ENCODE measurements at places on chromosomes 11 and 22.
A peak's percentile ranks its signal among the peaks of the same experiment; 100 is the strongest.

DNA sequence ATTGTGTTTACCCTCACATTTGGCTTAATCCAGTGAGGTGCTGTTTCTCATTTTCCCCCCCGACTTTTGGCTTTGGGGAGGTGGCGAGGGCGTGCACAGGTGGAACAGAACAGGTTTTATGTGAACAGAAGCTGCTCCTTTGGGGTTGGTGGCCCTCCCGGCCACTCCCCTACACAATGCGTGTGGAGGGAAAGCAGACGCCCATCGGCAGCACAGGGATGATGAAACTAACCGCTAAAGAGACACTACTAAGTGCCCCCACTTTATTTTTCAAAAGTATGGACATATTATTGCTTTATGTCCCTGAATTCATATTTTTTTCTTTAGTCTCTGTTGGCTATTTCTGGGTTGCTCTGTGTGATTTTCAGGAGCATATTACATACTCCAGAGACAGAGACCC lies 160.9 kb downstream of the ENTHD1 start:
- H3K4me1 ChIP-seq = no peaks in the 10 kb centered on the region
- H3K36me3 ChIP-seq = no peaks in the 10 kb centered on the region
- H3K27me3 ChIP-seq = peaks cover 9% of the 10 kb centered on the region
- H3K27ac ChIP-seq = no peak overlapping the region

- no peaks in the 10 kb centered on the region for H3K27me3 ChIP-seq
- H3K4me3 ChIP-seq = no peak overlapping the region
- no peak for DNase-seq
- no peaks in the 10 kb centered on the region for H3K36me3 ChIP-seq
These were observed 34.1 kb upstream of the GRAMD4 start for GRCh38 chr22:46586123-46586519.

DNA sequence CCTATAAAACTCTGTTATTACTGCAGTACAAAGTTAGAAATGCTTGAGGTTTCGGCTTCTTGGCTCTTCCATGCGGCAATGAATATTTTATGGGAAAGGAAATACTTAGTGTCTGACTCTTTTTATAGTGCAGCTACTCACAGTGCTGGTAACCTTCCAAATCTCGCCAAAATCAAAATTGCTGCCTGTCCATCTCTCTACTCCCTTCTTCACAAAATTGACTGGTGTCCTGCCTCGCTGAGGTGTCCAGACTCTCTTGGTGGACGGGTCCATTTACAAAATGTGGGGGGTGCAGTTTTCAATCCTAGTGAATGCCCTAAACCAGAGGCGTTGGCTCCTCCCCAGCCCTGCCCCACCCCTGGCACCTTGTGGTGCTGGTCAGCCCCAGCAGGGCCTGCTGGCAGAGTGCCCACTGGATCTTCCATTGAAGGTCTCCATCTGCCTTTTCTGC lies 73.5 kb downstream of the ZBTB16 start:
- H3K27me3 ChIP-seq = no peaks in the 10 kb centered on the region
- H3K27ac ChIP-seq = no peak overlapping the region
- peaks cover 40% of the 10 kb centered on the region for H3K4me1 ChIP-seq
- H3K4me3 ChIP-seq = no peak overlapping the region

DNA sequence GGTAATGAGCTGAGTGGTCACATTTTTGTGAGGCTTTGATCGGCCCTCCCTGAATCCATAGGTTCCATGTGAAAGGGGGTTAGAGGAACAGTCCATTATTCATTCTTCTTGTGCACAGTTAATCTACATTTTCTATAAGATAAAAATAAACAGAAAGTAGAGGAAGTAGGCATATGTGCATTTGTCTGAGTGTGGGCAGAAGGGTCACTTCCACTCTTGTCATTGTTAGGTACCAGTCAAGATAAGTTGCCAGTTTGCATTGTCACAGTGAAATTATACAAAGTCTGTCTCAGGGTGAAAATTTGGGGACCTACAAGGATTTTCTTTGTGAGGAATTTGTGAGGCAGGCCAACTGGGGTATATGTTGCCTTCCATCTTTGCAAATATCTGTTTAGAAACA lies 4.6 kb upstream of the APOL4 start:
- no peak overlapping the region for H3K4me3 ChIP-seq
- no peaks in the 10 kb centered on the region for H3K36me3 ChIP-seq
- H3K27me3 ChIP-seq = no peaks in the 10 kb centered on the region
- peaks cover 19% of the 10 kb centered on the region for H3K4me1 ChIP-seq

DNA sequence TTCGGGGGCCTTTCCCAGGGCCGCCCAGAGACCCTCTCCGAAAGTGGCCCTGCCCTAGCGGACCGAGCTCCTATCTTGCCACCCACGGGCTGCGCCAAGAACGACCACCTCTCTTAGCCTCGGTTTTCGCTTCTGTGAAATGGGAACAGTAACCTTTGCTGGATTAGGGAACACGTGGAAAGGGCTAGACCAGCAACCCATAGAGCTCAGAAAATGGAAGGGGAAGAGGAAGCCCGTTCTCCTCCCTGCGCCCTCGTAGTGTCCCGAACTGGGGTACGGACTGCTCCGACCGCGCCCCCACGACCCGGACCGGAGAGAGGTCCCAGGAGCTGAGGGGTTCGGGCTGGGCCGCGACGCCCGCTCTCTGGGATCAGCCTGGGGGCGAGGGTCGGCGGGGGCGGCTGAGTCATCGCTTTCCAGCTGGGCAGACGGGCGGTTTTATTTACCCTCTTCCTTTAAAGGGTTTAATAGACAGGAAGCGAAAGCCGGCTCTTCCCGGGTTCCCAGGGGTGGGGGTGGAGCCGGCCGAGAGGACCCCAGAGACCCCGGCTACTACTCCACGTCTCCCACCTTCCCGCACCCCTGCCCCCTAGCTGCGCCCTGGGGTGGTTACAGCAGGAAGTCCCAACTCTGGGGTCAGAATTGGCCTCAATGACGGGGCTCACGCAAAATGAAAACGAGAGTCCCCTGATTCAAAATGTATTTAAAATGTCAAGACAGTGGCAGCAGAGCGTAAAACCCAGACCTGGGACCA lies 907 bp upstream of the PHLDA2 start:
- peak; percentile 40 for DNase-seq
- H3K27me3 ChIP-seq = peaks cover 46% of the 10 kb centered on the region
- no peak overlapping the region for H3K27ac ChIP-seq
- no peaks in the 10 kb centered on the region for H3K4me1 ChIP-seq
- H3K36me3 ChIP-seq = no peaks in the 10 kb centered on the region

DNA sequence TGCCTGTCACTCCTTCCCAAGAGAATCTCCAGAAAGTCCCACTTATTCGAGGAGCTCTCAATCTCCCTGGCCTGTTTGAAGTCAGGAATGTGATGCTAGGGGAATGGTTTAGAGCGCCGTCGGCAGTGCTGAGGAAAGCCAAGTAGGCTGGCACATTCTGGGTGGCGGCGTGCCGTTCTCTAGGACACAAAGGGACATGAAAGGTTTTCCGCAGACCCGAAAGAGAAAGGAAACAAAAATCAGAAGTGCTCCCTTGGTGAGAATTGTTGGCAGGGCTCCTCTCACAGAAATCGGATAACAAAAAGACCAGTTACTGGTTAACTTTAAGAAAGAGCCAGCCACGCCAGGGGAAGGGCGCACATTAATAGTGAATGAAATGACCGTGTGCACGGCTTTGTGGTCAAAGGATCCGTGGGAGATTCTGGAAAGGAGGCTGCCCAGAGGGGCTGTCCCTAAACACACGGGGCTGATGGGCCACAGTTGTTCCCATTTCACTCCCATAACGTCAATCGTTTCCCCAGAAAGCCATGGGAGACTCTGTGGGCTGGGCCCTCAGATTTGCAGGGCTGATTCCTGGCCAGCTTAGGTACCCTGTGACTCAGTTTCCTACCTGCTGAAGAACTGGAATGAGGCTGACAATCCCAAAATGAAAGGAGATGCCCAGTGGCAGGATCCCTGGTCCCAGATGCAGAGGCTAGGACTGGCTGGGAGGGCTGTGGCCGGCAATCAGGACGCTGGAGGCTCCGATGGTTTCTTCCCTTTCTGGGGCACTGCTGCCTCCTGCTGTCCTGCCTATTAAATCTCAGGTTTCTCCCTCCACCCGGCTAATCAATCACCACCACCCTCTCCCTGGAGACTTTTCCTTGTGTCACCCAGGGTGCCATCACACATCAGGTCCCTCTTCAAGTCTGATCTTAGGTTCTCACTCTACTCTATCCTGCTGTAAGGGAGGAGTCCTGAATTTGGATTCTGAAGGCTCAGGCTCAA lies 82.3 kb downstream of the RCN1 start:
- no peaks in the 10 kb centered on the region for H3K27me3 ChIP-seq
- H3K4me1 ChIP-seq = no peaks in the 10 kb centered on the region
- peak; percentile 34 for DNase-seq
- H3K27ac ChIP-seq = no peak overlapping the region

Measured in common myeloid progenitor, CD34-positive (primary cell).